Fibroblast of the conjunctiva (primary cell): ENCODE measurements at places on chromosomes 1 and 21.

GRCh38 chr1:173341307-173341706, 134.2 kb upstream of the TNFSF4 start:
- DNase-seq: peak; percentile 10

DNA sequence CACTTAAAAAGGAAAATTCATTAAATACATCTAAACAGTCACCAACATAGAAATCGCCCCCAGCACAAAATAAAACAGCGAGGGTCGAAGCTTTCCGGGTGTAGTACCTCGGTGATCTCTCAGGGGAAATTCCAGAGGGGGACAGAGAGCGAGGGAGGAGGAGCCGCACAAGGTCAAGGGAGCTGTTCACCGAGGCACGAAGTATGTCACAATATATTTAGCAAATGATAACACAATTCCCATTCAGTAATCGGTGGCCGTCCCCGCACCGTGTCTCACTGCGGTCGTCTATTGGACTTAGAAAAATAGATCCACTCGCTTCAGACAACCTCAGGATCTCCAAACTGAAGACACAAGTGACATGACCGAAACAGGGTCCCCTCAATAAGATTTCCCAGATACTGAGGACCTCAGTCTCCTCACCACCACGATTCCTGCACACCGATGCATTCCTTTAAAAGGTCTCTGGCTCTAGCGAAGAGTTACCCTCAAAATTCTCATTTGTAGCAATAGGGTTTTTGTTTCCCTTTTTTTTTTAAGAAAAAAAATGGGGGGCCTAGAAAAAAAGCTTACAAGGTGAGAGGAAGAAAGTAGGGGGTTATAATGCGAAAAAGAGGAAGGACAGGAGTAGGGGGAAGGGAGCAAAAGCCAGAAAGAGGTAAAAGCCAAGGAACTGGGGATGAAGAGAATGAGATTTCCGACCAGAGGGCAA, 1.1 kb downstream of the LPGAT1 start:
- DNase-seq: no peak

DNA sequence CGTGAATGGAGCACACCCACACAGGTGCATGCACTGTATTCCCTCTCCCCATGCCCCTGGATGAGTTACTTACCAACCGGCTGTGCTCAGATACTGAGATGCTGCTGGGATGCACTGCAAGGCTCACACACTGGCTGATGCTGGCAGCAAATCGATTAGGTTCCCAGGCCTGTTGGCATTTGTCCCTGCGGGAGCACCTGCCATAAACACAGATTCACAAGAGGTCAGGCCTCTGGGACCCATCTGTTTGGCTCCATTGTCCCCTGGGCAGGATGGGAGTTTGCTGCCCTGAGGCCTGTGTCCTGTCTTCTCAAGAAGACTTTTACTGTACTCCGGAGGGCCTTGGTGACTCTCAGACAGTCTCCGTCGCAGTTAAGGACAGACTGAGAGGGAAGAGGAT, 145.4 kb downstream of the PLXNA2 start:
- no peak for DNase-seq

DNA sequence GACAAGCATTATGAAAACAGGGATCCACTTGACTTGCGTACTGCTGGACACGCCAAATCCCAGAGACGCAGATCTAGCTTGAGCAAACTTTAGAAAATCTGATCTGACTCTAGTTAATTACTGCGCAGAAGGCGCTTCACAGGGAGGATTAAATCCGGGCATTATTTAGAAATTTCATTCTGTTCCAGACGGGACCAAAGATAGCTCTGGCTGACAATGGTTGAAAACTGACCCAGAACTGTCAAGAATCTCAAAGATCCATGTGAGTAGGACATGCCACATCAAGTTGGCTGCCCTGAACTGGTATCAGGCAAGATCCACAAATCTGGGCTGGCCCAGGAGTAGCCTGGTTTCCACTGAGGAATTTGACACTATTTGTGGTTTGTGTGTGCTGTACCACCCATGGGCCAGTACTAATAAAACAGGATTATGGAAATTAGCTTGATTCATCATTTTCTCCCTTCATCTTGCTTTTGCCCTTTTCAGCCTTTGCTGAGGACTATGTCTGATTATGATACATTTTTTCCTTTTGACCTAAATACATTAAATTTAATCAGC, 171.0 kb downstream of the VAV3 start:
- no peak for DNase-seq

GRCh38 chr1:206953126-206953525, 6.9 kb upstream of the PIGR start:
- DNase-seq: no peak

DNA sequence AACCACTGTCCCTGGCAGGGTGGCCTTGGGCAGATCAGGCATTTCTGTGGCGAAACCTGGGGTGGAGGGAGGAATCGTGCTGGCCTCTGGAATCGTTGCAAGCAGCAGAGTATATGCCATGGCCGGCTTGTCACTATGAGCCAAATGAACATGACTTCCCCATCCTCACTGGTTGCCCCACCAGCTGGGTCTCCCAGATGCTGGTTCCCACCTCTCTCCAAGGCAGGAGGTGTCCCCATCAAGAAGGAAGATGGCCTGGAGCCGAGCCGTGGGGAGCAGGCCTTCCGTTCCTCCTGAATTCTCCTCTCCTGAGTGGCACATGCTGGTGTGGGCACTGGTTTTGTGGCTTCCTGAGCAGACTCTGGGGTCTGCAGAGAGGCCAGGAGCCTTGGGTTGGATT, 60.2 kb upstream of the ACTRT2 start:
- DNase-seq: no peak

GRCh38 chr1:162670928-162671663, 38.8 kb downstream of the DDR2 start:
- DNase-seq: no peak

GRCh38 chr1:201014816-201015200, 8.7 kb downstream of the KIF21B start:
- no peak for DNase-seq

DNA sequence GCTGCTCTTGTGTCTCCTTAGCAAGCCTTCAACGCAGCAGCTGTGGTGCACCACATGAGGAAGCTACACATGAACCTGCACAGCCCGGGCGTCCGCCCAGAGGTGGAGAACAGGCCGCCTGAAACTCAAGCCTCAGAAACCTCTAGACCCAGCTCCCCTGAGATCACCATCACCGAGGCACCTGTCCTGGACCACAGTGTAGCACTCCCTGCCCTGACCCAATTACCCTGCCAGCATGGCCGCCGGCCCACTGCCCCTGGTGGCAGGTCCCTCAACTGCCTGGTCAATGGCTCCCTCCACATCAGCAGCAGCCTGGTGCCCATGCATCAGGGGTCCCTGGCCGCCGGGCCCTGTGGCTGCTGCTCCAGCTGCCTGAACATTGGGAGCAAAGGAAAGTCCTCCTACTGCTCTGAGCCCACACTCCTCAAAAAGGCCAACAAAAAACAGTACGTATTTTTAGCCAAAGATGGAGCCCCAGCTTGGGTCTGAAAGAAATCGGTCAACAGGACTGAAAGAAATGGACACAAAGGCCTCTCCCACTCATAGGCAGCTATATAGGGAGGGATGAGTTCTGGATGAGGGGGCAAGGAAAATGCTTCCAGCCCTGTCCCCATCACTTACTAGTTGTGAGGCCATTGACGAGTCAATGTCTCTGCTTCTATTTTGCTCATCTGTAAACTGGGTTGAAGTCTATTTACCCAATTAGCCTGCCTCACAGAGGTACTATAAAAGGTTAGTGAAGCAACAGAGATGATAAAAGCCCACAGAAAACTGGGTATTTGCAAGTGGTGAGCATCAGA, 28.5 kb downstream of the CAMK1G start:
- DNase-seq: no peak

DNA sequence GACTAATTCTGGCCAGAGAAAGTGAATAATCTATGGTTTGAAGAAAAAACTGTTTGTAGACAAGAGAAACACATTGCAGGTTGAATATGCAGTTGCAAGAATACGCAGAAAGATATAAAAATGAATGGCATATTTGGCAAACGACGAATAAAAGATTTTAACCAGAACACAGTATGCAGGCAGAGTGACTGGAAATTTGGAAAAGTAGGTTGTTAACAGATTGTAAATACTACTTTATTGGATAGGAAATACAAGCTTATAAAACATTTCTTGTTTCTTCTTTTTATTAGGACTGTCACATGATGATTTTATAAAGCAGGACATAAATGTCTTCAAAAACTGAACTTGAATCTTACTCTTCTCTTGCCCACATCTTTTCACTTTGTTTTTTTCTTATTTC, 573.3 kb upstream of the PBX1 start:
- no peak for DNase-seq
